Suppressor macrophage (primary cell): ENCODE measurements at places on chromosomes 5 and 9.

DNA sequence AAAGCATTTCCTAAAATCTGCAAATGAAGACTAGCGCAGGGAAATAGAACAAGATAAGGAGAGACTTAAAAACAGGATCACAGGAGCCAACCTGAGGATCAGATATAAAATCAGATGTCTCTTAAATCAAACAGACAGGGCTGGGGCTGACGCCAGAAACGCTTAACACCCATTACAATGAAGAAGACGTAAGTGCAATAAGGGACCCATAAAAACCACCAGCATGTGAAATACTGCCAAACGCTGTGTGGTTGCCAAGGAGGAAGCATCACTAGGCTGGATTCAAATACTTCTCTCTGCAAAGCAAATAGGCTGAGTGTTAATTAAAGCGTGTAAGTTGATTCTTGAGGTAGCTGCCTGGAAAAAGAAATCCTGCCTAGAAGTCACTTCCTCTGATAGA is 74.4 kb upstream of the ATP10B start:
- peak; percentile 10 for DNase-seq

GRCh38 chr9:76537150-76537646 is 78.2 kb downstream of the GCNT1 start:
- no peak for DNase-seq

DNA sequence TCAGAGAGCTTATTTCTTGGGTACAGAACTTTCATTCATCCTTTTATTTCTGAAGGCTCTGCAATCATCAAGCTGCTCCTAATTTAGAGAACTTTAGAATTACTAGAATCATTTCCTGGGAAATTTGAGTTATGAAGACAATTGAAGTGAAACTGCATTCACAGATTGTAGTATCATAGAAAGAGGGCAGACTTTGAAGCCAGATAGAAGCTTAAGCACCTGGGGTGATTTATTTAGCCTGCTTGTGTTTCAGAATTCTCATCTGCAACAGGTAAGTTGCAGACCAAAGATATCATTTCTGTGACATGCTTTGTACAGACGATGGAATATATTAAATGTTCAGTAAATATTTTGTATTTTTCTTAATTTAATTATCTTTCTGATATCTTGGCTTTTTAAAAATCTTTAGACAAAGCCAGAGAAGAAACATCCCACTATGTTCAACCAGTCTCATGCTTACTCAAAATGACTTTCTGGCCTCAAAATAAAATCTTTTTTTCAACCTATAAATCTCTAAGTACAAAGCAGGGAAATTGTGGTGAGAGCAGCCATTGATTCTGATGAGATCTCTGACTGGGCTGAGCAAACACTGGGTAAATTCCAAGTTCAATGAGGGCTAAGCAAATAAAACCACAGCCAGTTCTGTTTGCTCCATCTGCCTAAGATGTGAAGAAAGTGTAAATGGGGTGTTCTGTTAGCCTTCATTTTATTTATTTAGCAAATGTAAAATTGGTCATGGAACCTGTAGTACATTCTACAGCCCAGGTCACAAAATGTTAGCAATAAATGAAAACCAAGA is 264.7 kb upstream of the CCNG1 start:
- DNase-seq, result no peak

GRCh38 chr5:68296895-68297294 is 81.3 kb downstream of the PIK3R1 start:
- DNase-seq, result no peak

- peak; percentile 22 for DNase-seq
Measured at GRCh38 chr9:94901019-94901363, 174.5 kb downstream of the AOPEP start.

GRCh38 chr9:4489562-4489918 is 728 bp upstream of the SLC1A1 start:
- no peak for DNase-seq

DNA sequence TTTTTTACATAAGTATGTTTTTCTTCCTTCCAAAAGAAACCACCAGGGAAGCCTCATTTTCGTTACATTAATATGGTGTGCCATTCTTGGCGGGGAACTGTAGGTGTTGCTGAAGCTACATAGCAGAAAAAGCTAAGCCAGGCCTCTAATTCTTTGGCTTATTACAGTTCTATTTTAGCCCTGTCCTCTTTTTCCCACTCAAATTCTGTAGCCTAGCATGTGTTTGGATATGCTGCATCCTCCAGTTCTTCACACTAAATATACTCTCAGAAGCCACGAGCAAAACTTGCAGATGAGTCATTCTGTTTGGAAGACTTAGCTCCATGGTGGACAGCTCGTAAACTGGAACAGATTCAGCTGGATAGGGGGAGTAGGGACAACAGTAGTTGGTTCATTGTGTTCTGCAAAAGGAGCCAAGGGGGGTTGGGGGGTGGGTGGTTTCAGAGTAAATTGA is 369.4 kb downstream of the TMEM161B start:
- DNase-seq, result no peak
